ENCODE measurements at places on chromosomes 11 and 22. TPM values are rescaled to one million over a fixed set of nuclear protein-coding genes. Genes with fewer than 3 reads are reported as not detected.

Gene OR51I1
- total RNA-seq: not detected

GRCh38 chr22:49087198-49087597, 740.5 kb downstream of the BRD1 start:
- no peak for DNase-seq

DNA sequence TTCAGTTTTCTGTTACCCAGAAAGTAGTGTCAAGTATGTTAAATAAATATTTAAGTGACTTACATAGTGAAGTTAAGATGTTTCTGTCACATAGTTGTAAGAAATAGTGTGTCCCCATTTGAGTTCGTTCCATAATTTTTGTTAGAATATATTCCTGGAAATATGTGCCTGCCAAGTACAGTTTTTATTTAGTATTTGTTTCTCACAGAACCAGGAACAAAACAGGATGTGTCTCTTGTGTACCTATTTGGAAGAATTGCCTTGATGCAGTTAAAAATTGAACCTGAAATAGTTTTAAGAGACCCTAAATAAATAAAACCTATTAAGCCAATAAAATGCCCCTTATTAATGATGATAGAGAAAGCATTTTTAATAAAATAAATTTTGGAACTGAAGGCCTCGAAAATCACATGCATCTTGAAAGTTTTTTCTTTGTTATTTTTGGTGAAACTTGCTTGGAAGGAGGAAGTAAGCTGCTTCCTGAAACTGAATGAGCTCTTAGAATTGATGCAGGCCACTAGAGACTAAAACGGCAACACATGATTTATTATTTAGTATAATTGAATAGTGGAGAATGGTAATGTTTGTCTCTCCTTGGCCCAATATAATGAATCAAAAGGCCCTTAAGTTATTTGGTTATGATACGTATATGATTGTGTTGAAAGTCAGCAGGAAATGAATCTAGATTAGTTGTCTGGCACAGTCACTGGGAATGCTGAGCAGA, 55.9 kb downstream of the SWAP70 start:
- DNase-seq: no peak

- DNase-seq: no peak
These were observed 9.9 kb upstream of the GNB1L start for GRCh38 chr22:19864538-19865106.

DNA sequence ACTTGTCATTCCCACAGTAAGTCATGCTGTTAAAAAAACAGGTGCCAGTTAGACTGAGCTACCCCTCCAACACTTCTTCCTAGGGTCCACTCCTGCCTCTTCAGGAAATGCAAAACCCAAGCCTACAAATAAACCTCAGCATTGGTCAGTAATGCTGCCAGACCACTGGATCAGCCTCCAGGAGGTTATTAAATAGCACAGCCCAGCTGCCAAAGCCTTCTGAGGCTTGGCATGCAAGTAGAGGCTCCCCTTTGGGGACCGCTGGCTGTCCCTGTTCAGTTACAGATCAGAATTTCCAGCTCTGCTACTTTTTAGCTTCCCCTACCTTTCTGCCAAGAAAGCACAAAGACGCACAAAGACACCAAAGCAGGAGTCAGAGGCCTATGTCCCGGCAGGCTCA, 33.3 kb downstream of the ABTB2 start:
- peak; percentile 89 for DNase-seq

Data from myocyte (in vitro differentiated cells).